ENCODE measurements at places on chromosomes 16 and 17. TPM values are rescaled to one million over a fixed set of nuclear protein-coding genes. Genes with fewer than 3 reads are reported as not detected.

ZNF385C gene
- not detected for total RNA-seq

NOXO1 gene
- not detected for total RNA-seq

WSCD1 gene
- 0.42 TPM for total RNA-seq

CLCN7 gene
- total RNA-seq = 115 TPM

NPIPA5 gene
- total RNA-seq = 2.1 TPM

NEUROD2 gene
- not detected for total RNA-seq

BCL6B gene
- total RNA-seq = 0.36 TPM

- no peak for DNase-seq
These were observed 77.5 kb upstream of the CHMP6 start for GRCh38 chr17:80913928-80914821.

DNA sequence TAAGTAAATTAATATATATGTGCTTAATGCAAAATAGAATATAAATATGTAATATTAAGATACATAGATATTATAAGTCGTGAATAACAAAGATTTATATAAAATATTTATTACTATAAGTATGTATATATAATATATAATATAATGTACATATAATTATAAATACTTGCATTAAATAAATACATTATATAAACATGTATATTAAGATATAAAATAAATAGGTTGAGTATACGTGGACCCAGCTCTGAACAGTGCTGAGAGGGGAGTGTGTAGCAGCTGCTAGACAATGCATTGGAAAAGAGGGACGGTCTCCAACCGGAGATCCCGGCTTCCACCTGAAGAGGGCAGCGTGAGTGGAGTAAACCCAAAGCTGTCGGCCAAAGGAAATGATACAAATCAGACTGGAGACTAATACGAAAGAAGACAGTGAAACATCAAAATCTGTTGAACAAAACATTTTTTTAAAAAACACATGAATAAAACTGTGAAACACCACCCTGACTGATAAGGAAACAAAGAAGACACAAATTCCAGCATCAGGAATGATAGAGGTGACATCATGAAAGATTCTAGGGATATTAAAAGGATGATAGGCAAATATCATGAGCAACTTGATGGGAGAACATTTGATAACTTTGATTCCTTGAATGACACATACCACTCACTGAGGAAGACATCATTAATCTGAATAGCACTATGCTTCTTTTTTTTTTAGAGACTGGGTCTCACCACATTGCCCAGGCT lies 125.4 kb upstream of the CHMP6 start:
- DNase-seq = peak; percentile 71

- no peak for DNase-seq
These were observed 5.1 kb upstream of the ITPRIPL2 start for GRCh38 chr16:19108409-19109287.

- DNase-seq = no peak
These were observed 2.6 kb downstream of the SPNS3 start for GRCh38 chr17:4436381-4436780.

DNA sequence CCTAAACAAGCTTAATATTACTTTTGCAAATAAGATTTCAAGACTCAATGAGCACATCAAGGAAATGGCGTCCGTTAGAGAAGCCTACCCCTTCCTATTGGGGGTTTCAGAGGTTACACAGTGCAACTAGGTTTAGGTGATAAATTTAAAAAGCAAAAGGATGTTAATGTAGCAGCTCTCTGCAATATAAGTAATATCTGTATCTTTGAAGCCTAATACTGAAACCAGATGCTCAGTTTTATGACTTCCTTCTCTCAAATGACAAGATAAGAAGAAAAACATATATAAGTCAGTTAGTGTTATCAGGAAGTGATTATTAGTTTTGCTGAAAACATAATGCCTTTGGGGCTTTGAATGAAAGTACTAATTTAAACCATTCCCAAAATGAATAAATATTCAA lies 54.3 kb upstream of the MED13 start:
- DNase-seq = no peak

DNA sequence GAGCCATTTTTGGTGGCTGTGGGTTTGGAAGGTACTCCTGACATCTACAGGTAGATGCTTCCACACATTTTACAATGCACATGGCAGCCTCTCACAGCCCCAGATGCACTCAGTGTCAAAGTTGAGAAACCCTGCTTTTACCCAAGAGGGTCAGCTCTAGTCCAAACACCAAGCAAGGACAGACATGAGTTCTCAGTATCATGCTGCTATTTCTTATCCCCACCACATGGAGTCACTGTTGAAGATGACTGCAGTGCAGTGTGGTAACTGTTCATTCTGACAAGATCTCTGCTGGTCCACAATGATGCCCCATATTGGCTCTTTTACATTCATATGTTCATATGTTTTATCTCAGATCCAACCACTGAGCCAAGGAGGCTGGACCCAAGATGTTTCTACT lies 50.5 kb upstream of the SALL1 start:
- no peak for DNase-seq

DNA sequence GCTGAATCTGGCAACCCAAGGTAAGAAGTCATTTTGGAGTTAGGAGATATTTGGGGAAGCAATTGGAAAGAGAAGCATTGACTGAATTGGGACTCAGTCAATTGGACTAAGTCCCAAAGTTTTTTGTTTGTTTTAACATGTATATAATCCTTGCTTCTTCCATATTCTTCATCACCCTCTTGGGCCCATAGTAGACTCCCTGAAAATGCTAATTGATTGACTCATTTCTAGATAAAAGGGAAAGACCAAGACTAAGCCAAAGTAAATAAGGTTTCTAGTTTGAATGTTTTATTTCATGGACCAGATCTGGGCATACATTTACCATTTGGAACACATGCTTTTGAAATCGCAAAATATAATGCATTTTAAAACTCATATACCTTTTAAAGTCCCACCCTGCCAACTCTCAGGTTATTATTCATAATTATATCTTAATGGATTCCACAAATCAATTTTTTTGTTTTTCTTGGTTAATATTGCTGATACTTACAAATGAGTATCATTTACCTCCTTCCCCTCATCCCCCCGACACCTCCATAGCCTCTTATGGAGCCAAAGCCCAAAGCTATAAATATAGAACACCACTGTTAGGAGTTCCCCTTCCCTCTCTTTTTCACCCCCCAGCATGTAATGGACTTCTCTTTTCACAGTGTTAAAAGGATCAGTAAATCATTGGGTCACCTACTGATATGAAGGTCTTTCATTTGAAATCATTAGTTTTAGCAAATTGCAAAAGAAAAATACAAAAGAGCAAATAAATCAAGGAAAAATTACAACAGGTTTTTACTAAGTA lies 674.0 kb upstream of the SOX9 start:
- DNase-seq = no peak

GRCh38 chr16:15942931-15943690 lies 6.3 kb upstream of the ABCC1 start:
- no peak for DNase-seq

GRCh38 chr16:1323296-1324239 lies 9.9 kb upstream of the BAIAP3 start:
- DNase-seq = no peak

GRCh38 chr16:65285128-65286048 lies 163.5 kb upstream of the CDH11 start:
- DNase-seq = no peak

DNA sequence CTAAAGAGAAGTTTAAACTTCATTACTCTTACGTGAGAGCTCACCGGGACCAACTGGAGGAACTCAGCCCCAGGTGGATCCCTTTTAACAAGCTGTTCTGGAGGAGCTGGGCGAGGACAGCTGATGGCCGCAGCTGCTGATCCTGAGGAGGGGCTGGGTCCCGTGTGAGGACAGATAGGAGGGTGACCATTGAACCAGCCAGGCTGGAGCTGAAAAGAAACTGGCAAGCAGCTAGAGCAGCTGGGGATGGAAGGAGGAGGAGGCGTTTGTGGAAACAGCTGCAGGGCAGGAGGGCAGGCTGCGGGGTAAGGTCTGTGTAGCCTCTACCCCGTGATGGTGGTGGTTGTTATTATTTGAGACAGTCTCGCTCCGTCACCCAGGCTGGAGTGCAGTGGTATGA lies 119.5 kb downstream of the AATF start:
- no peak for DNase-seq

GRCh38 chr17:50815400-50815799 lies 20.0 kb upstream of the WFIKKN2 start:
- DNase-seq = no peak

DNA sequence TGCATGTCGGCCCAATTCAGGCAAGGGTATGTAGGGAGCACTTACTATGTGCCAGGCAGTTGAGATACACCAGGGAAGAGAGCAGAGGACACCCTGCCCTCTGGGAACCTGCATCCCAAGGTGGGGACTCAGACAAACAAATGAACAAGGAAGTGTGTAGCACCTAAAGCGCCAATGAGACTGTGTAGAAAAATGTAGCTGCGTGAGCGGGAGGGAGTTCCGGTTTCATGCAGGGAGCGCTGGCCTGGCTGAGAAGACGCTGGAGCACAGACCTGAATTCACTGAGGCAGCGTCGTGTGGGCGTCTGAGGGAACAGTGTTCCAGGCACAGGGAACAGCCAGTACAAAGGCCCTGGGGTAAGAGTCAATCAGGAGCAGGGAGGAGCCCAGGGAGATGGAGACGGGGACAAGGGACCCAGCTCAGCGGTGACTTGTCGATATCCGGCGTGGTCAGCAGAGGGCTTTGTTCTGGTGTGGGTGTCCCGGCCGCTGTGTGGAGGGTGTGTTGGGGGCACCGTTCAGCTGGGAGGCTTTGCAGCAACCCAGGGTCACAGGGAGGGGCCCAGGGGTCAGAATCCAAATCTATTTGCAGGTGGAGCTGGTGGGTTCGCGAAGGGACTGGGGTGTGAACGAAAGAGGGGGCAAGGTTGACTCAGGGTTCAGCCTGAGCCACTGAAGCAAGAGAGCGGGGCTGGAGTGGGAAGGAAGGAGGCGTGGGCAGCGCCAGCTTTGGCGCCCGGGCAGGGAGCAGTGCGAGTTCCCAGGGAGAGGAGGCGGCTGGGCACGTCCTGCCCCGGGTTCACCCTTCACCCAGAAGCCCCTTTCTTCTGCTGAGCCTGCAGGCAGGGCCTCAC lies 17.8 kb upstream of the OSGIN1 start:
- no peak for DNase-seq

All from MG63 (cell line).